ENCODE measurements at places on chromosomes 3 and 15. TPM values are rescaled to one million over a fixed set of nuclear protein-coding genes. Genes with fewer than 3 reads are reported as not detected.

GRCh38 chr3:46368569-46368968 is 2.2 kb upstream of the CCR5 start:
- peak; percentile 71 for DNase-seq

The ALDH1A3 gene
- 23.0 TPM for total RNA-seq

The ZNF80 gene
- not detected for total RNA-seq

GRCh38 chr3:142053835-142054234 is 95.5 kb downstream of the TFDP2 start:
- no peak for DNase-seq

DNA sequence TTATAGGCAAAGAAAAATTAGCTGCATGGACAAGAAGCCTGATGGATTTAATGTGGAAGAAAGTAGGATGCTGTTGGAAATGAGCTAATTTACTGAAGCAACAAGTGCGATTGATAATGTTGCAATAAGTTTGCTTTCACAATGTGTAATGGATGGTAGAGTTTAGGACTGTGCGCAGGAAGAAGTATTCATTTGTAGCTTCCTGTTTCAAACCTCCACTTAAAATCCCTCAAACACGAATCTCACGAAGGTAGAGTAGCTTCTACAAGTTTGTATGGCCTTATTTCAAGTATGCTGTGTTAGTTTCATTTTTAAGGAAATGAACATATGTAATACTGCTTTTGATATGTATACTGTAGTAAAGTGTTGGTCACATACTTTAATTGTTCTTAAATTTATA is 42.3 kb downstream of the KCNH8 start:
- DNase-seq, result no peak

The ZBBX gene
- 1.7 TPM for total RNA-seq

DNA sequence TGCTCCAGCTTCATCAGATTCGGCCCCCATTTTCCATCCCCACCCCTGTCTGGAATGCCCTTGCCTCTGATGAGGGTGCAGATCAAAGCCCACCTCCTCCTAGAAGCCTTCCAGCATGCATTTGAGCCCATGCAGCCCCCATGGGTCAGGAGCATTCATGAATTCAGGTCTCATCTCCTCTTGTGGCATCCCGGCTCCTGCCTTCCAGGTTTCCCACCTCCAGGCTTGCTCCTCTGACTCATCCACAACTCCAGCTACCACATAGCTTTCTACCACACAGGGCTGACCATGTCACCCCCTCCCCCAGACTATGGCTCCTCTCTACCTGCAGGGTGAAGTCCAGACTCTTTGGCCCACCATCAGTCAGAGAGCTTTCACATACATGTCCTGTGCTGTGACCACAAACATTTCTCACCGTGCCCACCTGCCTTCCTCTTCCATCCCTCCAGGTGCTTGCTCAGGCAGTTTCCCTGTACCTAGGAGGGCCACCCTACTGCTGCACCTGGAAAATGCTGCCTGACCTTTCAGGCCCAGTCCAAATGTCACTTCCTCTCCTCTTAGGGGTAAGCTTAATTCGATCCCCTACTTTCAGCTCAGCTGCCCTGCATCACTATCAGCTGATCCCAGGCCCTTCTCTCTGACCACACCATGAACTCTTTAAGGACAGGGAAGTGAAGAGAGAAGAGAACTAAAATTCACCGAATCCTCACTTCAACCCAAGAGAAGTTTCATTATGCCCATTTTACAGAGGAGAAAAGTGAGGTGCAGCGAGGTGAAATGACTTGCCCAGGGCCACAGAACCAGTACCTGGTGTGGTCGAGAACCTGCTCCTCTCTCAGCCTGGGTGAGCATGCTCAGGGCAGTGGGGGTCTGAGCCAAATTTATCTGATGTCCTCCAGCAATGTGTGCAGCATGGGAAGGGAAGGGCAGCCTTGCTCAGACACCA is 13.7 kb upstream of the FGD5 start:
- DNase-seq, result no peak

- no peak for DNase-seq
These were observed 235.4 kb downstream of the FHIT start for GRCh38 chr3:61015859-61016258.

DNA sequence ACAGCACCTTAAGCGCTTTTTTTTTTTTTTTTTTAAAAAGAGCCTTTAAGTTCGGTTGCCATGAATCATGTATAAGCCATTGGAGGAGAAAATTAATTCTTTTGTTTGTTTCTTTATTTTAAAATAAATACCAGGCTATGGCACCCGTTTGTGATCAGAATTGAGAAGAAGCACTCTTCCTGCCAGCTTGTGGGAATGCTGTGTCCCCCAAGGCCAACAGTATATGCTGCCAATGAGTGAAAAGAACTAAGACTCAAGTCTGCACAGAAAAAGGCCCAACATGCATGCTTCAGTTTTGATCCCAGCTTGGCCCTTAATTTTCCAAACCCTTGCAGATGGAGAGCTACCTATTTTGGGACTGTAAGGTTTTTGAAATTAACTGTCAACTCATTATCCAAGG is 90.5 kb downstream of the LRRC3B start:
- DNase-seq, result no peak

GRCh38 chr3:188229177-188229576 is 75.2 kb downstream of the LPP start:
- DNase-seq, result peak; percentile 40

- no peak for DNase-seq
These were observed 4.5 kb upstream of the GJD2 start for GRCh38 chr15:34759347-34759746.

GRCh38 chr3:171327441-171328174 is 132.6 kb downstream of the TNIK start:
- no peak for DNase-seq

The IGF2BP2 gene
- total RNA-seq, result 303 TPM

DNA sequence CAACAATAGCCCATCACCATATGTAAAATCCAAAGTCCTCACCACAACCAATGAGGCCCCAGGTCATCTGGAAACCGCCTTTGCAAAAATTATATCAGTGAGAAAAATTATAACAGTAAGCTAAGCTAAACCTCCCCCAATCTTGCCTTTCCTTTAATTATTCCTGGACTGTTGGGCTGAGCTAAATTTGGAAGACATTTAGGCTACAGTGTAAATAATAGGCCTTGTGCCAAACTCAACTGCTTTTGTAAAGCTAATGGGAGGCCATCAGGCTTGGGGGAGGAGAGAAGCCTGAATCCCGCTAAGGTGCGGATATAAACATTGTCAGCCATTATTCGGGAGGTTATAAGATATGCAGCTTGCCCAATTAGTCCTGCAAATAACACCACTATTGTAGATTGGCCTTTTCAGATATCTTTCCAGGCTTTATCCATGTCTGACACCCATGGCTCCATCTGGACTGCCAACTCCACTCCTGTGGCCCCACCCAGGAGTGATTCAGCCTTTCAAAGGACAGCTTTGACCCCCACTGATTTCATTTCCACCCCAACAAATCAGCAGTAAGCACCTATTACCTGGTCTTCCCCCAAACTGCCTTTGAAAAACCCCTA is 53.0 kb upstream of the CA12 start:
- peak; percentile 54 for DNase-seq

DNA sequence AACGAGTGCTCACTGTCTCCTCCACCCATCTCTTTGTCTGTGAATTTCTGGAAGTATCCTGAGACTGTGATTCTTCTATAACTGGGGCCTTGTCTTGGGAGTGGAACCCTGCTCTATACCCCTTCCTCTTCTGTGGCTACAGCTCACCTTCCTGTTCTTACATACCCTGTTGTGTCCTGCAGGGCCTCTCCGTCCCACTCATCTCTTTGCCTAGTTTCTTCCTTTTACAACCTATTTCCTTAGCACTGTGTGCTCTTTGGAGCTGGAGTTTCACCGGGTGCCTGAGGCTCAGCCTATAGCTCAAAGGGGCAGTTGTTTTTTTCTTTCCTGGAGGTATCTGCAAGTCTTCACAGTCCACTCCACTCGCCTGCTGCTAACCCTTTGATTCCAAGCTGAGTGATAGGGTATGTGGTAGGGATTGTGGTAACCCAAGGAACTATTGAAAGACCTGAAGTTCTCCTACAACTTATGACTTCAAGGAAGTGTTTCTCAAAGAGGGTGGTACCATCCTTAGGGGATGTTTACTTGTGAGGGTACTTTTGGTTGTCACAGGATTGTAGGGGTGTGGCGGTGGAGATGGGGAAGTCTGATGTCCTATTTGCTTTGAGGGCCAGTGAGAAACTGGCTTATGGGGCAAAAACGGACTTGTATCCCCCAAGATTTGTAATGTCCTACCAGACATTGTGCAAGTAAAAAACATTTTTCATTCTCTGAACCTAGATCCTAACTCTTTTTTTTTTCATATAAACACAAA is 66.6 kb upstream of the ARL8B start:
- no peak for DNase-seq

GRCh38 chr15:59364248-59364647 is 8.4 kb downstream of the MYO1E start:
- no peak for DNase-seq

The ITIH1 gene
- not detected for total RNA-seq

DNA sequence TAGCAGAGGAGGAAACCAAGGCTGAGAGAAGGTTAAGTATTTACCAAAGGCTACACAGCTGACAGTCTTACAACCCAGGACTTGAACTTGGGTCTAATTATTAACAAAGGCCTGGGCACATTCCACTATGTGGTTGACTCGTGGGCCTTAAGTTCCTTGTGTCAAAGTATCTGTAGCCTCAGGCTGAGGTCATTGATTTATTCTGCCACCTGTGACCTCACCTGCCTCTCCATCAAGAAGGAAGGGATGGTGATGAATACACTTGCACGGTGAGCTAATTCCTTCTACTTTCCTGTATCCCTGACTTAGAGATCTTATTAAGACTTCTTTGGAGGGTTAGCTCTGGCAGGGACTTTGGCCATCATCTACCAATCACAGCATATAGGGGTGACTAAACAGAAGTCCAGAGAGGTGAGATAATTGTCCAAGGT is 19.9 kb upstream of the LRRC58 start:
- DNase-seq, result peak; percentile 6

The MB21D2 gene
- 4.9 TPM for total RNA-seq

The GOLGA6L7 gene
- total RNA-seq, result not detected

The PYGO1 gene
- 4.1 TPM for total RNA-seq

DNA sequence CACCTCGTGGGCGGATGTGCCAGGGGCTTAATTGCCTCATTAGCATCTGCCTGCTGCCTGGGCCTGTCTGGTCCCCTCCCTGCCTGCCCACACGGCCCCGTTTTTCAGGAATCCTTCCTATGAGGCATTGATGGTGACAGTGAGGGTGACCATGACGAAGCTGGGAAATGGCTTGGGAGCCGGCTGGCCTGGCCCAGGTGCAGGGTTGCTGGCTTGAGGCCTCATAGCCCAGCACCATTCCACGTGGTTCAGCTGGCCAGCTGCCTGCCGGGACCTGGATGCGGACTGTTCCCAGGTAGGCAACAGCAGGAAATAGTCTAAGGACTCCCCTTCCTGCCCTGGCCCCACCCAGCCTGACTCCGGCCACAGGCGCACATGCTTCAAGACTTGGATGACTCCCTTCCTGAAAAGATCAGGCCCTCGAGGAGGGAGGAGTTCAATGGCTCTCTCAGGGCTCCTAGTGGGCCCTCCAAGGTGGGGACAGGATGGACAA is 8.9 kb upstream of the DUSP7 start:
- DNase-seq, result peak; percentile 65

DNA sequence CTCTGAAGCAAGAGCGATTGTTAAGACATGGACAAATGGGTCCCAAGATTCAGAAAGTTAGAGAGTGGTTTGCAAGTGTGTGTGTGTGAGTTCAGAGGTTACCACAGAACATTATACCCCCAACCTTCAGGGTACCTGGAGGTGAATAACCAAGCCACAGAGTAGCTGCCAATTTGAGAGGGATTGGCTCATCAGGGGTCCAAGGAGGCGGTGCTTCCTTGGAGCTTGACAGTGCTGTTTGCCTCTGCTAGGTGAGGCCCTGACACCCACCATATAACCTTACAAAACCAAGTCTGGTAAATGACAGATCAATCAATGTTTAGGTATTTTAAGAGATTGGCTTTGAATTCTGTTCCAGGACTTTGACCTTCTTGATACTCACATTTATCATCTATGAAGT is 35.7 kb downstream of the LRTM1 start:
- no peak for DNase-seq

GRCh38 chr3:73030073-73030597 is 31.3 kb upstream of the EBLN2 start:
- no peak for DNase-seq

- no peak for DNase-seq
These were observed 24.6 kb upstream of the DUT start for GRCh38 chr15:48306639-48307038.

DNA sequence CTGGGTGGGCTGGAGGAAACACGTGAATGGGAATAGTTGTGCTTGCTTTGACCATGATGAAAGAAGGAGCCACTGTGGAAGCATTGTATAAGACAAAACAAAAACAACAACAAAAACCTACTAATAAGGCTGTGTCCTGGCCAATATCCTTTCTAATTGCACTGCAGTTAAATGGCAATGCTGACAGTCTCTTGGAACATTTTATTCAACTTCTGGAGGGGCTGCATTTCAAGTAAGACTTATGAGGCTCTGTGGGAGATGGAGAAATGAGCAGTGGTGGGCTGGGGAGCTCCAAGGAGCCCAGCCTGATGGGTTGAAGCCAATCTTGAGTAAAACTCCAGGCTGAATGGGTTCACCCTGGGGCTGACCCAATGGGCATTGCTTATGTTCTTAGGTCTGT is 99.8 kb upstream of the ROPN1 start:
- DNase-seq, result no peak

DNA sequence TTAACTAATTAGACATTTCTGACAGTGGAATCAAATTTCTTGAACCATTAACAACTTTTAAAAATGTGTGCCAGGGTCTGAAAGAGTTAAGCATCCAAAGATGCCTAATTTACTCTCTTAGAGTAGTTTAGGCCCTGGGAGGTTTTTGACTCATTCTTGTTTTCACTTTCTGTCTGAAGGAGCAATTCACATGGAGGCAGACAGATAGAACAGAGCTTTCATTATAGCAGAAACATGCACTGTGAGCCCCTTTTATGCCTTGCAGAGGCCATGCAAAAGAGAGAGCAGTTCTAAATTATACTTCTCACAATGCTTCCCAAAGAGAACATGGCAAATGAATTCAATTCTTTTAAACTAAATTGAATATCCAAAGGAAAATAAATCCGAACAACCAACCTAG is 554.8 kb downstream of the MFSD1 start:
- peak; percentile 17 for DNase-seq

The MKRN2OS gene
- total RNA-seq, result not detected

The TPRG1 gene
- 9.0 TPM for total RNA-seq

All from stomach (tissue), 19 donors.